ENCODE measurements at places on chromosomes 11 and 22.

DNA sequence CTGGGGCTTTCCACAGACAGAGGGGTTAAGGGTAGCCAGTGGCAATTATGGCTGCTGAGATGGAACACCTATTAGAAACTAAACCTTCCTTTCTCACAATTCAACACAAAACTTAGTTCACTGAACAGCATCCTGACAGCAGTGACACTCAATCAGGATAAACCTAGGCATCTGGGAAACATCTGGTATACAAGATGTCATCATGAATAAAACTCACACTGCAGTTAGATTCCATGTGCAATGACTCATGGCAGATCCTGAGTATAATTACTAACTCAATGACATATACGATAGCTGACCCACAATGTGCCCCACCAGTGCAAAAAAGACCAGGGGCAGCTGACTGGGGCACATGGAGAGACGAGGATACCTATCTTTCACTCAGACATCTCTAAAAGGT lies 17.7 kb downstream of the RBFOX2 start:
- no peak for DNase-seq

- DNase-seq: no peak
Observed at GRCh38 chr22:23402275-23403151, 177.6 kb downstream of the IGLL1 start.

DNA sequence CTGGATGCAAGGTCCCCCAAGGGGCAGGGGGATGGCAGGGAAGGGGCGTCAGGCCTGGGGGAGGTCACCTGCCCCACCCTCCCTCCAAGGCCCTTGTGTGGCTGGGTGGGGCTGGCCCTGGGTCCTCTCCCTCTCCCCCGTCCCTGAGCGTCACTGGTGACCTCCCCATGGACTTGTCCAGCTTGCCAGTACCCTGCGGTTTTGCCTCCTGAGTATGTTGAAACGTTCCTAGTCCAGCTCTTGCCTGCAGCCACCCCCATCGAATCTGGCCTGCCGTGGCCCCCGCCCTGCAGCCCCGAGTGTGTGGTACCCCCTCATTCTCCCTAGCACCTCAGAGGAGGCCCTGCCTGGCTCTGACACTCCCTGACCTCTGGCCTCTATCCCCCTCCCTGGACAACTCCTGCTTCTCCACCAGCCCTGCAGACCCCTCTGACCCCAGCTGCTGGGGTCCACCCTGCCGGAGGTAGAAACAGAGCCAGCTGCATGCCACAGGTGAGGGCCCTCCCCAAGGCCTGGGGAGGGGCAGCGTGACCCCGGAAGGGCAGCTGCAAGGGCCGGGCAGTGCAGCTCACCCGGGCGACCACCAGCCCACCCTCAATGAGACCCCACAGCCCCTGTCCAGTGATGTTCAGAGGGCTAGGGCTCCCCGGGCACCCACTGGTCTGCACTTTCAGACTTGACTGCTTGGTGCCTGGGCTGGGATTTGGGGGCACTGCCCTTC lies 4.1 kb upstream of the MUC6 start:
- no peak for DNase-seq

GRCh38 chr11:45577752-45578151 lies 87.7 kb downstream of the CHST1 start:
- DNase-seq: no peak

DNA sequence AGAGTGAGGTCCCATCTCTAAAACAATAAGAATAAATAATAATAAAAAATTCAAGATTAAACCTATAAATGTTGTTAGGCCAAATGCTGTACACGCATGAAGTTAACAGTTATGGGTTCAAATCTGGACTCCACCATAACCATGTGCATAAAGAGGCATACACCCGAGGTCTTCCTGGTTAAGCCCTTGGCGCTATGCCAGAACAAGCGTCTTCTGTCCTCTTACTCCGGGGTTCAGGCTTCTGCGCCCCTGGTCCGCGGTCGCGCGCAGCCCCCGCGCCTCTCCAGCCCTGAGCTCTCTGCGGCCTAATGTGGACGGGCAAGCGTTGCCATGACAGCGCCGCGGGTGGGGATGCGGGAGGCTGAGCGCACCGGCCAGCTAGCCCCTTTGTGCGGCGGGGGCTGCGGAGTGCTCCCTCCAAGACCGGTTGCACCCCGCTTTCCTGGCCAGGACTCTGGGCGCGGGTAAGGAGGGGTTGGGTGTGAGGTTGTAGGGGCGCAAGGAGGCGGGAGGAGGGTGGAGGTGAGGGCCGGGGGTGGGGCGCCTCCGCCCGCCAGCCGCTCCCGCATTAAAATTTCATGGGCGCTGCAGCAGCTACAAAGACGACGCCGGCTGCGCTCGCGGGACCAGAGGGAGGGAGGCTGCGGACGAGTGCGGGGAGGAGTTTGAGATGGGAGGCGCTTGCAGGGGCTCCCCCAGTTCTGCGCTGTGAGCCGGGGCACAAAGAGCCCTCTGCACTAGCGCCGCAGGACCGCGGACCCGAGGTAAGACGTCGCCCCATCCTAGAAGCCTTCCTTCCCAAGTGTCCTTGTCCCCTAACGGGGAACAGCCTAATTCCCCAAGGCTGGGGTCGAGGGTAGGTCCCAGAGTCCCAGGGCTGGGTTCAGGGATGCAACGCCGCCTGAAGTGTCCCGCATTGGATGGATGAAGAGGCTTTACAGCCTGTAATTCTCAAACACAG lies at the start of gene MIAT:
Gene MIAT (plus strand): TSS at position 698 of the 961 bp plus-strand sequence.
- DNase-seq: no peak

DNA sequence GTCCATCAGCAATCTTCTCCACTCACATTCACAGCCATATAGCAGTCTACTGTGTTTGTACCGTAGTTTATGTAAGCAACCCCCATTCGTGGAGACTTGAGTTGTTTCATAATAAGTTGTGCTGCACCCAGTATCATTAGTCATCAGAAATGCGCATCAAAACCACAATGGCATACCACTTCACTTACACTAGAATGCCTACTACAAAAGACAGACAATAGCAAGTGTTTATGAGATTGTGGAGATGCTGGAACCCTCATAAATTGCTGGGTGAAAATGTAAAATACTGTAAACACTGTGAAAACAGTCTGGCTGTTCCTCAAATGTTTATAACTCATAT lies 133.3 kb downstream of the ATXN10 start:
- no peak for DNase-seq

GRCh38 chr11:131121426-131122333 lies 205.4 kb upstream of the SNX19 start:
- DNase-seq: no peak

- DNase-seq: no peak
Observed at GRCh38 chr22:45968003-45968650, 8.8 kb downstream of the WNT7B start.

- DNase-seq: no peak
Observed at GRCh38 chr11:72764503-72764902, 12.3 kb upstream of the ARAP1 start.

DNA sequence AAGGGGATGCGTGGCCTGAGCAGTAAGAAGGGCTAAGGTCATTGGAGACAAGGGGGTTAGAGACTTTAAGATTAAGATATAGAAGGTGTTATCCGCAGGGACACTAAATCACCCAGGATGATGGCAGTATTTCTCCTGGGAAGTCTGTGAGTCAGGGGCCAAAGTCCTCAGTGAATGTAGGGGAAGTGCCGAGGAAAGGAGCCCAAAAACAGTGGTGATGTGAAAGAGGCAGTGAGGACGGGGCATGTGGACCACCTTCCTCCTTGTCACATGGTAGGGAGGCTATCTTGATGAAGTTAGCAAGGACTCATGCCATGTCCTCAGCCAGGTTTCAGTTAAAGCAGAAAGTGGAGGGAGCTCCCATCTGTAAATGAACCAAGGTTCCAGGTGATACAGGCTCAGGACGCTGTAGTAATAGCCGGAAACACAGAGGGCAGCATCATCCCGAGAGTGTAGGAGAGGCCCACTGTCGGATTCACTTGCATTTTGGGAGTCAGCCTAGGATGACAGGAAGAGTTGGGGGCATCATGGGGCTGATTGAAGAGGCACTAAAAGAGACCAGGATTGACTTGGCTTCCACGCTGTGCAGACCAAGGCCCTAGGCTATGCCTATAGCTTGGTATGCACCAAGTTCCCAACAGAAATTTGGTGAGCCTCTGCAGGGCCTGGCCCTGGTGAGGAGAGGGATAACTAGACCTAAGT lies 33.5 kb downstream of the WEE1 start:
- no peak for DNase-seq

DNA sequence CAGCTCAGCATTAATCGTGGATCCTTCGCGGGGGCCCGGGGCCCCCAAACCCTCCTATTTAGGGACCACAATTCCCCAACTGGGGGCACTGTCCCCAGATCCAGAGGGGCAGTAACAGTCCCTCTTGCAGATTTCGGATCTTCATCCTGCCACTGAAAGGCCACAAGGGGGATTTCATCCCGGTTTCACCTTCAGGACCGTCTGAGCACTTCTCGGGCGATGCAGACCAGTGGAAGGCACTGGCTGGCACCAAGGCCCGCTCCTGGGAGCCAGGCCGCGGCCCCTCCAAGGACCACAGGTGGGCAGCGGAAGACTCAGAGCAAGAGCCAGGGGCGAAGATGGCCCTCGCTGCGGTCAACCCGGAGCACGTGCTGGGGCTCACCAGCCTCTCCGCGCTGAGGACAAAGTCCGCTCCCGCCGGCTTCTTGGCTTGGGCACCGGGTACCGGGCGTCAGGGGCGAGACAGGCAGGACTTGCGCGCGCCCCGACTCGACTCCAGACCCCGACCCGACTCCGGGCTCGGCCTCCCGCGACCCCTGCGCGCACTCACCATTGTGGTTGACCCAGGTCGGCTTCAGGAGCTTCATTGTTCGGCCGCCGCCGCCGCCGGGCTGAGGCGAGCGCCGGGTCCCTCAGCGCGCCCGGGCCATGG lies 517 bp downstream of the HIRA start:
- DNase-seq: no peak

DNA sequence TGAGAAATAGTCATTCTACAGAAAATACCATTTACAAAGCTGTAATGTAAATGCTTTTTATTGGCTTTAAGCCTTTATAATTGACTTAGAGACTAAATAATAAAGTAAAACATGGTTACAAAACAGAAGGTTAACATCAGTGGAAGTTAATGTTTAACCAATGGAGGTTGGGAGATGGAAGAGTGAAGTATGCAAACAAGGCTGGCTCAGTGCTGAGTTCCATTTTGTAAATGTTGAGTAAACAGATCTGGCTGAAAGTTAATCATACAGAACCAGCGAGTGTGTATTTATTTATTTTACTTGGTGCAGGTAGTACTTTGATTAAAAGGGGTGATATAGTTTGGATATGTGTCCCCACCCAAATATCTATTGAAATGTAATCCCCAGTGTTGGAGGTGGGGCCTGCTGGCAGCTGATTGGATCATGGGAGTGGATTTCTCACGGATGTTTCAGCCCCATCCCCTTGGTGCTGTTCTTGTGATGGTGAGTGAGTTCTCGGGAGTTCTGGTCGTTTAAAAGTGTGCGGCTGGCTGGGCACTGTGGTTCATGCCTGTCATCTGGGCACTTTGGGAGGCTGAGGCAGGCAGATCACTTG lies 827.4 kb downstream of the OPCML start:
- no peak for DNase-seq

DNA sequence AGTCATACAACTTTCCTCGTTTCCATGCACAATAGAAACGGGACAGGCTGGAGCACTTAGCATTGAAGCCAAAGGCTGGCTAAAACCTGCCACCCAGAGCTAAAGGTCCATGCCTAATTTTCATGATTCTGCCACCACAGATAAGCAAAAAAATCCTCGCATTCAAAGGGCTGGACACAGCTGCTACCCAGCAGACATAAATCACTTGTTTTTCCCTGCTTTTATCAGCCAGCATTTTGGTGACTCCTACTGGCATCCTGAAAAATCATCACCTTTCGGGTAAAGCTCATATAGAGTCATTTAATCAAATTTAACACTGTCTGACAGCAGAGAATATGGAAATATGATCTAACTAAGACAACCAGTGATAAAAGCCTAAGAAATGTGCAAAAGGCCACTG lies 37.9 kb downstream of the ALG9 start:
- no peak for DNase-seq

DNA sequence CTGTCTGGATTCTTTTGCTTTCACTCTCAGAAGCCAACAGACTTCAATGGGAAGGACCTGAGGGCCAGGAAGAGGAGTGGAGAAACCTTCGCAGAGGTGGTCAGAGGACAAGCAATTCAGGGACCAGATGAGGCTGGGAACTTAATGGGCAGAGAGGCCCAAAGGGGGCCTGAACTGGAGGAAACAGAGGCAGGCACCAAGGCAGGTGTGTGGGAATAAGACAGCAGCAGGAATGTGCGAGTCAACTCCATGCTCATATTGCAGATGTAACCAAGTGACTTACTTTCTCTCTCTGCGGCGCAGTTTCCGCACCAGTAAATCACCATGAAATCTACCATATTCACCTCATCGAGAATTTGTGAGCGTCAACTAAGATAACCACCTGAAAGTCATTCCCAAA lies 669.1 kb downstream of the NTM start:
- DNase-seq: no peak

- no peak for DNase-seq
Observed at GRCh38 chr11:111510311-111510710, 1.9 kb downstream of the BTG4 start.

DNA sequence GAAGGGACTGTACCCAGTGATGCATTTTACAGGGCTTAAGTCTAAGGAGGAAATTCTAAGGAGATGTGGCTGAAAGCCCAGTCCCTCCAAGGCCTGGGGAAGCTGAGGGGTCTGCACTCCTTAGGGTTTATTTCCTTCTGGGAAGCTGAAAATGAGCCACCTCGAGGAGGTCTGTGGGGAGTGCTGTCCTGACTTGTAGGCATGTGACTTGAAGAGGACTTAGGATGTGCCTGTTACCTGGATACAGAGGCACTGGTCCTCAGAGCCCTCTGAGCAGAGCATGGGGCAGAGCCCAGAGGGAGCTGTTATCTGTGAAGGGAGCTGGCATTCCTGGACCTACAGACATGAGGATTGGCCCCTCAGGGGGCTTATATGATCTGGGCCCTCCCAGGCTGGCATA lies 77.1 kb downstream of the TP53I11 start:
- no peak for DNase-seq
